ENCODE measurements at places on chromosomes 3 and 15. TPM values are rescaled to one million over a fixed set of nuclear protein-coding genes. Genes with fewer than 3 reads are reported as not detected.

Gene ABCC5
- 30.6 TPM for polyA plus RNA-seq

- DNase-seq, result no peak
These were observed 302.2 kb upstream of the NR2E3 start for GRCh38 chr15:71508081-71508682.

DNA sequence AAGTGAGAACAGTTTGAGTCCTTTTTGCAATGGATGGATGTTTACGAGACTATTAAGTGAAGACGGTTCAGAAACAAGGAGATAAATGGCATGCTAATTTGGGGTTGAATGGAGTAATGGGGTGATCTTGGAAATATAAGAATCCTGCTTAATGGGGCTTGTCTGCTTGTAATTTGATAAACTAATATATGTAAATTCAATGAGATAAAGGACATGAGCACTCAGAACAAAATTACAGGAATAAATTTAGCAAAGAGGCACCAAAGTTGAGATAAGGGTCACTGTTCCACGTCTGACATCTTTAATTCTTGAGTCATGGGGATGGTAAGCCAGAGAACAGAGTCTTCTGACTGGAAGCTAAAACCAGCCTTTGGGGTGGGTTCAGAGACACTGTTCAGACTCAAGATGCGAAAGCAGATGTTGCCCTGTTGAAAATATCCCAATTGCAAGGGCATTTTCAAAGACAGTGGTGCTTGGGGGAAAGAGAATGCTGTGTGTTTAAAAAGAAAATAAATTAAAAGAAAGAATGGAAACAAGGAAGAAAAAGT is 67.8 kb upstream of the CHRNB4 start:
- no peak for DNase-seq

DNA sequence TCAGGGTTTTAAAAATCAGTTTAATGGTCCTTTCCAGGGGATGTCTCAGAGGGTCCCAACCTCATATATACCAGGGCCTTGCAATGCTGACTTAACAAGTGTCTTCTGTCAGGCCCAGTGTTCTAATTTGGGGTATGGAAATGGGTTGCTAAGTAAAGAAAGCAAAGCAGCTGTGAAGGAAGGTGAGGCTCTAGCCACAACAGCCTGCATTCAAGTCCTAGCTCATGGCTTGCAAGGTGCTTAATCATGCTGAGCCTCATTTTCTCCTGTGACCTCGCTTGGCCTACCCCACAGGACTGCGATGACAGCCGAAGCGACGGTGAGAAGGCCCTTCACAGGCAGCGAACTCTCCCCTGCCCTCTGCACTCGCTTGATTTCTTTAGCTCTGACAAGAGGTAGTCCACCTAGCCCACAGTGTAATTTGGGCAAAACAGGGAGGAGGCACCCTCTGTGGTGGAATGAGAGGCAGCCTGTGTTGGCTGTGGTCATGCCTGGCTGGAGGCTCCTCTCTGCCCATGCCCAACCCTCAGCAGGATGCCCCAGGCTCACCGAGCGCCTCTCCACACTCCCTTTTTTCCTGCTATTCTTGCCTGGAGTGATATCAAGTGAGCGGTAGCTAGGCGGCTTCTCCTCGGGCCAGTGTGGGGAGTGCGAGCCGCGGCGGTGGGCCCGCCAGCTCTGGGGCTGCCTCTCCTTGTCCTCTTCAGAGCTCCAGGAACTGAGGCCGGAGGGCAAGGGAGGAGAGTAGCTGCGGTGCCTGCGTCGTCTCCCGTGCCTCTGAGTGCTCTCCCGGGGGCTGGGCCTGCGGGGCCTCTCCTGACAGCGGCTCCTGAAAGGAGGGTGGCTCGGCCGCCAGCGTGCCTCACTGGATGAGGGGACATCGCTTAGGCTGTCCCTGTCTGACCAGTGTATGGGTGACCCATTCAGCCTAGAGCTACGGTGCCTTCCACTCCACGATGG is 29.2 kb downstream of the ILDR1 start:
- DNase-seq, result no peak

Gene CLK3
- 41.2 TPM for polyA plus RNA-seq

DNA sequence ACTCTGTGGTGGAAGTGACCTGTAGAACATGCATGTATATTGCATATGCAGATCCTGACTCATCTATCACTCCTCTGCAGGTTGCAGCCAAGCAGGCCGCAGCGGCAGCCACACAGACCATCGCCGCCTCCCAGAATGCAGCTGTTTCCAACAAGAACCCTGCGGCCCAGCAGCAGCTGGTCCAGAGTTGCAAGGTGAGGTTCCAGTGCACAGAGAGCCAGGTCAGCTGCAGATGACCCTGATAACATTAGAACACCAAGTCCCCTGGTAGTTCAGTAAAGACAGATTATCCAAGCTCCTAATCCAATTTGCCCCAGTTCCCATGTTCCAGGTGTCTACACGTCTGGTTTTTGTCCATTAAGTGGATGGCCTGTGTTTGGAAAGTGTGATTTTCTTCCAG is 325.1 kb upstream of the TPM1 start:
- no peak for DNase-seq

DNA sequence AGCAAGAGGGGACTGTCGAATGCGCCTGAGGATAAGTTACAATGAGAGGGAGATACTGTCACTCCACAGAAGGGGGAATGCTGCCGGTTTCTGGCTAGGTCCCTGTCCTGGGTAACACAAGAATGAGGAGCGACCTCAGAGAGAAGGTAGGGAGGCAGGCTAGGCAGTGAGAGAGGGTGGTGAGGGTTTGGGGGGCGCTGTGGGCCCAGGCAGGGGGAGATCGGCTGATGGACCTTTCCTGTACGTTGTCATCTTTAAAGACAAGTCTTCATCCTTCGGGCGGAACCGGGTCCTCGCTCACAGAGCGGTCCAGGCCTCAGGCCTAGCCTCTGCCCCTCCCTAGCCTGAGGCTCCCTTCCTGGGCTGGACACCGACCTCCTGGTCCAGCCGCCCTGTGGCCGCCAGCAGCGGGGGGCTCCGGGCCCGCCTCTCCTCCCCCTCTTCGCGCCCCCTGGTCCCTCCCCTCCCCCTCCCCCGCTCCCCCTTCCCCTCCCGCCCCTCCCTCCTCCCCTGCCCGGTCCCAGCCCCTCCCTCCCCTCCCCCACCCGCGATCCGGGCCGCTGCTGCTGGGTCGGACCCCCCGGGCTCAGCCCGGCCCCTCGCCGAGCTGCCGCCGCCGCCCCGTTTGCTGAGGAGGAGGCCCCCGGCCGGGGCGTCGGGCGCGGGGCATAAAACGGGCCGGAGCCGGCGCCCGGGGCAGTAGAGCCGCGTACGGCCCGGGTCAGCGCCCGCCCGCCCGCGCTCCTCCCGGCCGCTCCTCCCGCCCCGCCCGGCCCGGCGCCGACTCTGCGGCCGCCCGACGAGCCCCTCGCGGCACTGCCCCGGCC is at the start of gene CHRD:
CHRD (plus strand) TSS at position 697 of the 827 bp plus-strand sequence. CDS start 265 bp downstream, outside the sequence.
- no peak for DNase-seq

DNA sequence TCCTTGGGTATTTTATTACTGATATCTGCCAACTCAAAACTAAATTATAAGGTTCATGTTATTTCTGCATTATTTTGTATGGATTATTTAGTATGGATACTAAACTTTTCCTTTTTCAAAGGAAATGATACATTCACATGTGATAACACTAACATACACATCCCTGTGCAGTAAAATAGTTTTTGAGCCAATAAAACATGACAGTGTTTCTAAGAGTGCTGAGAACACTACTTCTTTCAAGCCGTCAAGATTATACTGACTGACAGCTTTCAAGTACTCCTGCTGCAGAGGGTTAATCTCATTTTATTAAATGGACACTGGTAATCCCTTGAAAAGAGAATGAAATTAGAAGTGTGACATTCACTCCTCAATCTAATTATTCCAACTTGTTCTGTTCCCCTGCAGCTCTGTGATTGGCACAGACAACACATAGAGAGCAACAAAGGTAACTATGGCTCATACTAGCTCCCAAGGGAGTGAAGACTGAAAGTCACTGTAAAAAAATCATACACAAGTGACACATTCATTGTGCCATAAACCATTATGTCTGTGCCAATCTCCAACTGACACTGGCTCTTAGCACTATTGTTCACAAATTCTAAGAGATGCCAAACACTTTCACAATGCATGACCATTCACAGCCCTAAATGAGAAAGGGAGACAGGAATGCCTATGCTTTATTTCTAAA is 468.6 kb downstream of the SHQ1 start:
- DNase-seq, result no peak

GRCh38 chr3:185511711-185512110 is 12.9 kb upstream of the TMEM41A start:
- no peak for DNase-seq

Gene CPLX3
- not detected for polyA plus RNA-seq

Gene GOLGA8S
- 0.02 TPM for polyA plus RNA-seq

Gene KBTBD8
- polyA plus RNA-seq, result 1.9 TPM

DNA sequence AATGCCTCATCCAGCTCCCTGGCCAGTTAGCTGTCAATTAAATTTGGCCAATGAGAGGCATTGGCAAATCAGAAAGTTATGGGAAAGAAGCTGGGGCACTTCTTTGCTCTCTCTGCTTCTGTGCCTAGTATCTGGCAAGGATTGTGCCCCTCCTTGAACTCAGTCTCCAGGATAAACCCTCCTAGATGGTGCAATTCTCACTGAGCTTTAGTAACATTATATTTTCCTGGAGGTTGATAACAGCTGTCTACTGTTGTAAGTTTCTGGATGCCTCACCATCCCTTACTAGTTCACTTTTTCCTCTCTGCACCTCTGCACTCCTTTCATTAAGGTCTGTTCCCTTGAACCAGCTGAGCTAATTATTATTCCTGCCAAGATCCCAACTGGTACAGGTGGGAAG is 329.5 kb downstream of the MFSD1 start:
- no peak for DNase-seq

DNA sequence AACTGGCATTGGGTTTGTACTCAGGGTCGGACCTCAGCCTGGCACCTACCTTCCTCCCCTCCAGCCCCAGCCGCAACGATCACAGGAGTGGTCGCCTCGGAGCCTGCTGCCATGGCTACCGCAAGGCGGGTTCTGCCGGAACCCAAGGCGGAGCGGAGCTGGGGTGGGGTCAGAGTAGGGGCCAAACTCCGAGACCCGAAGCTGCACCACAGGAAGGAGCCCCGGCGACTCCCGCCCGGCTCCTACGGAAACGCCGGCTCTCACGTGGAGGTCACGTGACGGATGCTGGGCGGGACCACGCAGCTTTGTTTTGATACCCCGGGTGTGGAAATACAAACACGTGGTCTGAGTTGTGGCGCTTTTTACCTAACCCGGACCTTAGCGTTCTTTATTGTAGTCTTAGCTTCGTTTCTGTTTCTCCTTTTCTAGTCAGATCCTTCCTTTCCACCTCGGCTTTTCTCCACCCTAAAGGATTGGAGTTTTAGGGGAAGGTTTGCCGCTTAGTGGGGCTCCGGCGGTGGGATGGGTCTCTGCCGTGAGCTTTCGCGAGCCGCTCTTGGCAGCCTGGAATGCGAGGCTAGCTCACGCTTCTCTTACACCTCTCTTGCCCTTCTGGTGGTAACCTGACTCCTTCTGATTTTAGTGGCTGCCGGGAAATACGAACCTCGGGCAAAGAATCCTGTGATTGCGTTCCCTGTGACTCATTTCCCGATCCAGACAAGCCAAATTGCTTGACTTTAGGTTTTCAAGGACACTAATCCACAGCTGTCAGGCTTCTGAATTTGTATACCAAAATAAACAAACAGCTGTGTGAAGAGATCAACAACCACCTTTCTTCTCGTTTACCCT is at the start of gene HSPBAP1:
HSPBAP1 (minus strand) TSS at position 264 of the 849 bp plus-strand sequence; CDS start at position 113, 151 bp downstream.
- DNase-seq, result peak; percentile 74

Gene CA12
- 55.5 TPM for polyA plus RNA-seq

Gene IGSF11
- 0.05 TPM for polyA plus RNA-seq

GRCh38 chr3:40170395-40170794 is 139.1 kb upstream of the EIF1B start:
- DNase-seq, result no peak

- no peak for DNase-seq
These were observed 196.8 kb downstream of the GOLGA6L6 start for GRCh38 chr15:20344601-20345400.

- DNase-seq, result no peak
These were observed 71.4 kb downstream of the FBLN2 start for GRCh38 chr3:13620281-13620680.

GRCh38 chr3:61808526-61808925 is 247.2 kb downstream of the PTPRG start:
- no peak for DNase-seq

Gene WNT5A
- polyA plus RNA-seq, result 168 TPM

DNA sequence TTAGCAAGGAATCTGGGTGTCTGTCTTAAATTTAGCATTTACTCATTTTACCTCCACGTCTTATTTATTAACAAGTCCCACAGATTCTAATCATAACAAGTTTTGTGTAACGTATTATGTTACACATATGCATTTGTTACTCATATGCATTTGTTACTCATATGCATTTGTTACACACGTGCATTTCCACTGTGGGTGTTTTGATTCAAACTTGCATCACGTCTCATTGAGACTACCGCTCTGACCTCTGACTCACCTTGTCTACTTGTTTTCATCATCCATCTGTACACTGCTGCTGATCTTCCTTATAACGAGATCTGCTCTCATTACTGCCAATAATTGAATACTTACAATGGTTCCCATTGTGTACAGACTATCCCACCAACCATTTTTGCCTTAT is 1141.4 kb downstream of the TBL1XR1 start:
- no peak for DNase-seq

DNA sequence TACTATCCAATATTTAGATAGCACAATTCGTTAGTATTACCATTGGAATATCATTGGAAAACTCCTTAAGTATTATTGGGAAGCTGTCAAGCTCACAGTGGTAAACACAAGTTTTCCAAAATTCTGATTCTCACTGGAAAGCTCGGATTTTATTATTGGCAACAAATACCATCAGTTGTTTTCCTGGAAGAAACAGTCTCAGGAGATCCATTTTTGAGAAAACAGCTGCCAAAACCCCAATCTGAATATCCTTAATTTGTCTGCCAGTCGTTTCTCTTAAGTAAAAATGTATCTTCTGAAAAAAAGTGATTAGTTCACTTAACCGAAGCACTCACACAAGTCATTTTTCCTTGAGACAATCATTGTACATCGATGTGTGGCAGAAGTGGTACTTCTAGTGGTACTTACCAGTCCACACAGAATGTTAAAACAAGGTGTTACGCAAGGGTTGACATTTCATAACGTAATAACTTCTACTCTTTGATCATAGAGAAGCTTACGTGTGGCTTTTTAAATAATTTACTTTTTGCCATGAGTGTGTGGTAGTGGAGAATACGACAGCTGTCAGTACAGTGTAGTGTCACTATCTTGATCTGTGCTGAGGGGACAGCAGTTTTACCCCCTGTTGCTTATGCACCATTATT is 74.9 kb downstream of the FAM43A start:
- no peak for DNase-seq

- DNase-seq, result no peak
These were observed 4.3 kb upstream of the FNDC3B start for GRCh38 chr3:172034786-172035685.

DNA sequence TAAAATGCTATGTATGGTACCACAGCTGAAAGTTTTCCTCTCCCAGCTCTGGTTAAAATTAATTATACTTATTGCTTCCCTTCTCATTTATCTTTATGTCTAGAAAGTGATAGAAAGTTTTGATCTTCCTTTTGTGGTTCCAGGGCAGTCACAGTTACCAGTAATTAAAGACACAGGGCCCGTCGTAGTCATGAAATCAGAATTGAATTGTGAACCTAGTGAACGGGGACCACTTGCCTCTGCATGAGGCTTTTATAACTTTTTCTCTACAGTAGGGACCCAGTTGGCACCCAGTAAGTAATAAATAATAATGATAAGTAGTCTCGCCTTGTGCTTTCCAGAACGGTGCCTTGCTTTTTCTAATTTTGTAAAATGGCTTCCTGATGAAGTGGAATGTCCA is 231.7 kb upstream of the SATB1 start:
- DNase-seq, result no peak

GRCh38 chr15:57662091-57662744 is 44.3 kb upstream of the POLR2M start:
- DNase-seq, result no peak

- no peak for DNase-seq
These were observed 72.7 kb upstream of the AKAP13 start for GRCh38 chr15:85307687-85308045.

Data from AG04450 (cell line).